ENCODE measurements at places on chromosomes 4 and X.

- peak; percentile 86 for DNase-seq
Measured at GRCh38 chr4:124940387-124940786, 227.9 kb upstream of the ANKRD50 start.

GRCh38 chr4:140095694-140096482, 58.1 kb downstream of the MAML3 start:
- peak; percentile 96 for DNase-seq

- DNase-seq: no peak
Measured at GRCh38 chr4:26788341-26788733, 72.3 kb upstream of the STIM2 start.

GRCh38 chrX:144334577-144334976, 450.7 kb downstream of the UBE2NL start:
- DNase-seq: no peak

- DNase-seq: peak; percentile 3
Measured at GRCh38 chrX:70096052-70096451, 33.8 kb downstream of the OTUD6A start.

DNA sequence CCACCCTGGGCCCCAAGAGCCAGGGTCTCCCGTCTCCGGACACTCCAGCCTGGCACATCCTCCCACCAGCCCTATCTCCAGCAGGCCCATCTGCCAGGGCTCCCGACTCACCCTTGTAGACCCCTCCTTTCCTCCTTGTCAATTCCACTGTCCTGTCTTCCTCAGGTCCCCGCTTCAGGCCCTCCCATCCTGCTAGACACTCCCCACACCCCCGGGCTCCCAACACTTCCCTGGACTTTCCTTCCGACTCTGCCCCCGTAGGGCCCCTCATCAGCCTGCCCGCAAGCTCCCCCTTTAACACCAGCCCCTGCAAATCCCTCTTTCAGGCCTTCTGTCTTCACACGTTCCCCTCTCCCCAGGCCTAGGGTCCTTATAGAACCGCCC, 1.1 kb downstream of the PRAF2 start:
- peak; percentile 2 for DNase-seq

DNA sequence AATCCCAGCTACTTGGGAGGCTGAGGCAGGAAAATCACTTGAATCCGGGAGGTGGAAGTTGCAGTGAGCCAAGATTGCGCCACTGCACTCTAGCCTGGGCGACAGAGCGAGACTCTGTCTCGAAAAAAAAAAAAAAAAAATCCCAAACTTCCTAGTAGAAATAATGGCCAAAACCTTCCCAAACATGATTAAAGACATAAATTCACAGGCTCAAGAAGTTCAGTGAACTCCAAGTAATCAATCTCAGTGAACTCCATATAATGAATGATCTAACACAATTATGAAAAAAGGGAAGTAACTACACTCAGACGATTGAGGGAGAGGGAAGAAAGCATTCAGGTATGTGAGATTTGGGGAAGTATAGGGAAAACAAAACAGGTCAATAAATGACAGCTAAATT, 6.5 kb downstream of the FUNDC1 start:
- no peak for DNase-seq

DNA sequence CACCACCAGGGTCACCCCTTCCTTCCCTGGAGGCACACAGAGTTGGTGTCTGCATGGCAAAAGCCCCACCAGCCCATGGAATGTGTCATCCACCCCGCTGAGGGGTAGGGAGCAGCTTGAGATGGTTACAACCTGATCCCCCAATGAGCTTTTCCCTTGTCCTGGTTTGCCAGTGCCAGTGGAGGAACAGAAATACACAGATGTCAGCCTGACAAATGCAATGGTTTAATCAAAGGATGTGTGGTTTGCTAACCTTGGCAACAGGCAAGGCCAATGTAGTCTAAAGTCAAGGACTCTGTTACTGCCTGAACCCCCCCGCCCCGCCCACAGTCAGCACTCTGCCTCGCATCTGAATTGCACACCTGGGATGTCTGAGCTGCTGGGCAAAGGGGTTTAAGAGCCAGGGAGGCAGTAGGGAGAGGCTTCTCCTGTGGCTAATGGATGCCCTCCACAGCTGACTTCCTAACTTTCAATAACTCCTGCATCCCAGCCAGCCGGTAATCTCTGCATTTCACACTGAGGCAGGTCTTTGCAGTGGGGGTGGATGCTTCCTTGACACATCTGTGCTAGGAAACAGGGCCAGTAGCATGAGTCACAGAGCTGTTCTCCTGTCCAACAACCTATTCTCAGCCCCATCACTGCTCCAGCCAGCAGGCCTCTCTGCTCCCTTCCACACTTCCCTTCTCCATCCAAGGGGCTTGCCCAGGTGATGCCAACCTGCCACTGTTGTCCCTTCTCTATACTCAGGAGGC, 137.5 kb downstream of the AMMECR1 start:
- DNase-seq: peak; percentile 71
